Activated T-helper 2 cell treated with anti-CD3 and anti-CD28 coated beads, Interferon-gamma antibody, Interleukin-2, Interleukin-4, amounts not matched to agents 10 μg/mL and 5 μg/mL and 100 μg/mL, durations not matched to agents 14 hours and 24 hours and 36 hours (primary cell): ENCODE measurements at places on chromosomes 3 and 15.

- DNase-seq: no peak
- H3K4me3 ChIP-seq: peak overlapping the region; percentile 94
- H3K27me3 ChIP-seq: peaks cover 2% of the 10 kb centered on the region
- peaks cover 23% of the 10 kb centered on the region for H3K4me1 ChIP-seq
Measured at GRCh38 chr3:161222662-161223061, 1.6 kb downstream of the NMD3 start.

DNA sequence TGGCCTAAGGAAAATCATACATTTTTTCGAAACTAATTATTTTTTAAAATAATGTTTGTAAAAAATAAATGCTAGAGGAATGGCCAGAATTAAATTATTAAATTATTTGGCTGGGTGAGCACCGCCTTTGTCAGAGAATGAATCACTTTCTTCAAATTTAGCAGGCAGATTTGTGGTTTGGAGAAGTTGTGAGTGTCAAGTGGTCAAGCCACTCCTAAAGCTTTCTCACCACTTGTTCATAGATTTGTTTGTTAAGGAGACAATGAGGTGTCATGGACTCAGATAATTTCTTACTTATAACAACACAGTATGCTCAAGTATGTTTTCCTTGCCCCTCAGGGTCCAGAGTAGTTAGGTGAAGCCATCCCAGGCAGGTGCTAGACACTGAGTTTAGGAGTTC is 196.2 kb downstream of the TUSC7 start:
- no peak overlapping the region for H3K4me3 ChIP-seq
- DNase-seq: no peak
- no peaks in the 10 kb centered on the region for H3K36me3 ChIP-seq
- no peak overlapping the region for H3K27ac ChIP-seq
- no peaks in the 10 kb centered on the region for H3K4me1 ChIP-seq

DNA sequence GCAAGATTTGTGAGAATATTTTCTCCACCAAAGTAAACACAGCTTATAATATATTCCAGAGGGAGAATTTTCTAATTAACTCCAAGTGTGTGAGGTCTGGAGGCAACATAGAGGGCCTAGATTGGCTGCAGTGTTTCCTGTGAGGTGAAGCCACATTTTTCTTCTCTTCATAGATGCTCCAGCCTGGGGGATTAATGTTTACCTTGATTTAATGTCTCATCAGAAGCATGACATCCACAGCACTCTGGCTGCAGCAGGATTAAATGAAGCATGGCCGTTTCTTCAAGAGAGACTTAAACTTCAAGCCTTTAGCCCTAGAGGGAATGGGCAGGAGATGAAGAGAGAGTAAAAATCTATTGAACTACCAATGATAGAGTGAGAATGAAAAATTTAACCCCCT is 137.9 kb upstream of the ZBTB20 start:
- no peak overlapping the region for H3K4me3 ChIP-seq
- no peaks in the 10 kb centered on the region for H3K36me3 ChIP-seq
- H3K27ac ChIP-seq: no peak overlapping the region

DNA sequence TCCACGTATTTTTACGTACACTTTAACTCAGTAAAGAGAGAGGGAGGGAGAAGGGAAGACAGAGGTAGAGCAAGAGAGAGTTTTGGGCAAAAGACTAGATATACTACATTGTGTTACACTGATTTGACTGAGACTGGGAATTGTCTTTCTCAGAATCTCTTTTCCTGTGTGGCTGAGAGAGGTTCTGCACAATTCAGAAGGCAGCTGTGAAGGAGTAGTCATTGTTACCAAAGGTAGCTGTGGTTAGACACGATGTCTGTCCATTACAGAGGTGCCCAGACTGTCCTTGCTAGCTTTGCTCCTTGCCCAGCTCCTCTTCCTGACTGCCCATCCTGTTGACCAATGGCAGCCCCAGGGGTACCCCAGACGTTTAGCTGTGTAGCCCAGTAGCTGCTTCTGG is 577.5 kb upstream of the CBLB start:
- H3K4me1 ChIP-seq: peaks cover 17% of the 10 kb centered on the region
- no peak overlapping the region for H3K4me3 ChIP-seq
- no peaks in the 10 kb centered on the region for H3K27me3 ChIP-seq
- no peak for DNase-seq
- H3K27ac ChIP-seq: no peak overlapping the region

DNA sequence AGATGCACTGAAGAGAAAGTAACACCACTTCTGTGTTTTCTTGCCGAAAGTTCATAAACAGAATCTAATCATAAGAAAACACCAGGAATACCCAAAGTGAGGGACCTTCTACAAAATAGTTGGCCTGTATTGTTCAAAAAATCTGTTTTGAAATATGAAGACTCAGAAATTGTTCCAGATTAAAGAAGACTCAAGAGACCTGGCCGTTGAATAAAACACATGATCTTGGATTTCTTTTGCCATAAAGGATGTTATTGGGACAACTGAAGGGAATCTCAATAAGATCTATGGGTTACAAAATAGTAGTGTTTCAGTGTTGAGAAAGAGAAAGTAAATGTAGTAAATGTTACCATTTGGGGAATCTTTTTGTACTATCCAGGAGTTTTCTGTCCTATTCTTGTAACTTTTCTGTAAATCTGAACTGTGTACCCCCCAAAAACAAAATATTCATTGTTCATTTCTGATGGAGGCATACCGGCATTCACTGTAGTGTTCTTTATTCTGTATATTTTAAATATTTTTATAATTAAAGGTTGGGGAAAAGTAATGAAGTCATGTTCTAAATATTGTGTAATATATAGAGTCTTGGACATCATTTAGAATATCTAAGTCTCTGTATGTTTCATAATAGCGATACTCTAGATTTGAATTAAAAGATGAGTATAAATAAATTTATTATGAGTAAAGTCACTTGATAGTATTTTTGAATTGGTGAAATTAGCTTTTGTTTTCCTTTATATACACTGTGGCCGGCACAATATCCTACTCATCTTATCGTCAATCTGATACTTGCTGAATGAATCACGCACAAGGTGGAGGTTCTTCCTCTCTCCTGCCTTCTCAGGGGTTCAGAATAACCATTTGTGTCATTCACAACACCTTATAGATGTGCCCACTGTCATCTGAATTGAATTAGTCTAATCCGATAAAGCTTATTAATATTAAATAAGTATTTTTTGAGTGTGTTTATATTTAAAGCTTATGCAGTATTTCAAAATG is 66.7 kb downstream of the TRAK1 start:
- no peak overlapping the region for H3K4me3 ChIP-seq
- no peaks in the 10 kb centered on the region for H3K27me3 ChIP-seq
- H3K27ac ChIP-seq: no peak overlapping the region
- DNase-seq: no peak

DNA sequence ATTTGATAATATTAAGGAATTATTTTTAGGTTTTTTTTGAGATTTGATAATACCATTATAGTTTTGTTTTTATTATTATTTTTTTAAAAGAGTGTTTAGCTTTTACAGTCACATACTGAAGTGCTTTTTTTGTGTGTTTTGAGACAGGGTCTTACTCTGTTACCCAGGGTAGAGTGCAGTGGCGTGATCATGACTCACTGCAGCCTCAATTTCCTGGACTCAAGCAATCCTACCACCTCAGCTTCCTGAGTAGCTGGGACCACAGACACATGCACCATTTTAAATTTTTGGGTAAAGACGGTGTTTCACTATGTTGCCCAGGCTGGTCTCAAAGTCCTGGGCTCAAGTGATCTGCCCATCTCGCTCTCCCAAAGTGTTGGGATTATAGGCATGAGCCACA is 73.0 kb downstream of the SUMF1 start:
- H3K4me1 ChIP-seq: peaks cover 51% of the 10 kb centered on the region
- H3K27ac ChIP-seq: peak overlapping the region; percentile 76
- no peak overlapping the region for H3K4me3 ChIP-seq
- DNase-seq: no peak
- H3K27me3 ChIP-seq: no peaks in the 10 kb centered on the region
- H3K36me3 ChIP-seq: peaks cover 62% of the 10 kb centered on the region

DNA sequence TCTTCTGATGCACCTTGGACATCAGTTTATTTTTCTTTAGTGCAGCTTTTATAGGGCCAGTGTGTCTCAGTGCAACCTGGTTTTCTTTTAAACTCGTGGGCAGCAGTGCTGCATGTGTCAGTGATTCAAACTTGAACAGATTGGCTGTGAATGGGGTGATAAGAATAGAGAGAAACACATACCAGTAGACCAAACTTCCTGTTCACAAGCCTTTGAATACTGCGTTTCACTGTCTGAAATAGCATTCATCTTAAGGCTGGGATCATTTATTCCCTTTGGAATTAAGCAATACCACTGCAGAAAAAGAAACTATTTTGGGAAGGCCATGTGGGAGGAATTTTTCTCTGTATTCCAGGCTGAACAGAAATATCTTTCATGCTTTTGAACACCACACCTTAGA is 51.7 kb downstream of the PHLDB2 start:
- no peak overlapping the region for H3K27ac ChIP-seq
- peaks cover 18% of the 10 kb centered on the region for H3K27me3 ChIP-seq
- DNase-seq: no peak
- no peaks in the 10 kb centered on the region for H3K36me3 ChIP-seq
- no peak overlapping the region for H3K4me3 ChIP-seq
- peaks cover 2% of the 10 kb centered on the region for H3K4me1 ChIP-seq

DNA sequence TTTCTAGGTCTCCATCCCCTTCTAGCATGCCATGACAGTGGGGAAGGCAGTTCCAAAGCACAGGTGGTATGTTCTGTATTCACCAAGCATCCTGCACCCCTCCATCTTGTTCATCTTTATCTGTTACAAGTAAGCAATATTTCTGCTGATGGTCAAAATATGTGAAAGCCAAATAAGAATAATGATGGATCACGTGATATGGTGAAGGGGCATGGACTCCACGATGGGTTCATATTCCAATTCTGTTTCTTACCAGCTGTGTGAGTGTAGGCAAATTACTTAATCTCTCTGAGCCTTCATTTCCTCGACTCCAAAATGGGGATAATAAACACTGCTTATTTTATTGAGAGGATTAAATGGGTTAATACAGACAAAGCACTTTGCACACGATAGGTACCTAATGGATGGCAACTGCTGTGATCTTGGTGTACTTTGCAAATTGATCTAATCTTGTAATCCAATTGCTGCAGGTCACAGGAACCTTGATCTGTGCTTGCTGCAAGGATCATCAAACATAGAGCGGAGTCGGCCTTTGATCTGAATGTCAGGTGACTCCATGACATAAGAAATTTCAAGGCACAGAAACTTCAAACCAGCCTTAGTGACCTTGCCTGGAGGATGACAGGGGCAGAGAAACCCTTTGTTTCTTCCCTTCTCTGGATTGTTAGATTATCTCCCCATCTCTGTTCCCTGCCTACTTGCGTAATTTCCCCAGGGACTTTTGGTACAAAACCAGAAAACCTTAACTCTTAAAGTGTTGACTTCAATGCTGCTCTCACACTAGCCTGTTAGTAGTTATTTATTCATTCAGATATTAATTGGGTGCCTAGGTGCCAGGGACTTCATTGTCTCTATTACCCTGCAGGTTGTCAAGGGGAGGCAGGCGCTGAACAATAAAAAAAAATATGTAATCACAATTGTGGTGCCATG is 25.8 kb downstream of the SIAH2 start:
- H3K36me3 ChIP-seq: peaks cover 47% of the 10 kb centered on the region
- peaks cover 85% of the 10 kb centered on the region for H3K4me1 ChIP-seq
- no peak for DNase-seq
- no peaks in the 10 kb centered on the region for H3K27me3 ChIP-seq

DNA sequence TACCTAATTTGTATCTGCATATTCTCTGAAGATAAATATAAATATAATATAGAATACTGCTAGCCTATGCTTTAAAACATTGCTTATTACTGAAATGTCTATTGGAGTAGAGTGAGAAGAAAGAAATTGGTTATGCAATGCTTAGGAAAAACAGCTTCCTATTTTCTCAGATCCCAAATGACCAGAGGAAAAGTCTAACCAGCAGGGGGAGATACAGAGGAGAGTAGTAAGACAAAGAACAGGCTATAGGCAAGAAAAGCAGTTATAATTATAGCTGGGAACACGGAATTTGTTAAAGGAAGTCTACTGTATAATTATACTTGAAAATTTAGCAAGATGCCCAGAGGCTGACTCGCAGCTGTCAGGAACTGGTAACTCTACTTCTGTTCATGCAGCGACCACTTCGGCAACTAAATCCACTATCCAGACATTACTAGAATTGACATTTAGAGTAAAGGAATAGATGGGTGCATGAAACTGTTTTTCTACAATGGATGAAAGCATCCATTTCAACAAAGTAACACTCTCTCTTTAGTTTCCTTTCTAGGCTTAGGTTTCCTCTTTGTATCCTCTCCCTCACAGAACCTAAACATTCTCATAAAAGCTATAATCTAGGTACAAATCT is 97.2 kb downstream of the TBC1D5 start:
- no peak for DNase-seq
- no peaks in the 10 kb centered on the region for H3K27me3 ChIP-seq
- peaks cover 5% of the 10 kb centered on the region for H3K36me3 ChIP-seq
- no peak overlapping the region for H3K27ac ChIP-seq

DNA sequence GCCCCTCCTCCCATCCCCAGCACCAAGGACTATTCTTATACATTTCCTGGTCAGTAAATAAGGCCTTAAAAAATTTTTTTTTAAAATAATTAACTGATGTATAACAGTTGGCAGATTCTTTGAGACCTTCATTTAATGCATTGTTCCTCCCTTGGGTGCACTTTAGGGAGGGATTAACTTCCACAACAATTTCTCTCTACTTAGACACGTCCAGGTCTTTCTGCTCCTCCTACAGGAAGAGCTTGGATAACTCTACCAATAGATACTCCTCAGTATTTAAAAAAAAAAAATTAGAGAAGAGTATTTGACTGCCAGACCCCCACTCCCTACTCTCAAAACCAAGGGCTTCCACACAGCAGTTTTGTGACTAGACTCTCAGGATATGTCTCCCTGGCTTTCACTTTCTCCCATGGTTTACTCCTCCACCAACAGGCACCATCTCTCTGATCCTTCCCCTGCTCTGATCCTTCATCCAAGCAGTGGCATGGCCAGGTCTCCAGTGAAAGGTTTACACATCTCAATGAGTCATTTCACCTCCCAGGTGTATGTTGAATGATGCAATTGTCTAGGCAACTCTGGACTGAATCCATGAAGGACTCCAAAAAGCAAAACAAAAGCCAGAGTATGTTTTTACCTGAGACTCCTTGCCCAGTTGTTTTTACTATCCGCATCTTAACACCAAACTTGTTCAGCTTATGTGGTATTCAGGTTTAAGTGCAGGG is 7.4 kb downstream of the ZIC4 start:
- no peak overlapping the region for H3K27ac ChIP-seq
- H3K4me3 ChIP-seq: no peak overlapping the region
- H3K36me3 ChIP-seq: no peaks in the 10 kb centered on the region
- no peak for DNase-seq

DNA sequence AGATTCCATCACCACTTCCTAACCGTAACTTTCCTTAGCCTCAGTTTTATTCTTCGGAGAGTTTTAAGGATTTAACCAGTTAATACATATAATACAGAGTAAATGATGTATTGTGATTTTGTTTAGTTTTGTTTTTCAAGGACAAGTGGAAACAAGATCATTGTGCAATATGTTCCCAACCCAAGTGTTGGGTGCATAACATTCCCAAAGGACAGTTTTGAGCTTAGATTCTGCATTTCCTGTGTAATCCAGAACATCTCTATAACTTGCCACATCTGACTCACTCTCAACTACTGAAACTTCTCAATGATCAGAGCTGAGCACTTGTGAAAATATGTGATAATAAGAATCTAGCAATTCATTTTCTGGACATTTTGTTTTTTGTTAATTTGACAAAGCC is 466.1 kb upstream of the PPP2R3A start:
- no peaks in the 10 kb centered on the region for H3K36me3 ChIP-seq
- no peaks in the 10 kb centered on the region for H3K4me1 ChIP-seq
- no peak overlapping the region for H3K27ac ChIP-seq
